ENCODE measurements at places on chromosomes 5 and 9.

- no peak for DNase-seq
Measured at GRCh38 chr5:23385036-23385435, 122.4 kb upstream of the PRDM9 start.

GRCh38 chr5:40681363-40682153 is 1.8 kb downstream of the PTGER4 start:
- peak; percentile 20 for DNase-seq

DNA sequence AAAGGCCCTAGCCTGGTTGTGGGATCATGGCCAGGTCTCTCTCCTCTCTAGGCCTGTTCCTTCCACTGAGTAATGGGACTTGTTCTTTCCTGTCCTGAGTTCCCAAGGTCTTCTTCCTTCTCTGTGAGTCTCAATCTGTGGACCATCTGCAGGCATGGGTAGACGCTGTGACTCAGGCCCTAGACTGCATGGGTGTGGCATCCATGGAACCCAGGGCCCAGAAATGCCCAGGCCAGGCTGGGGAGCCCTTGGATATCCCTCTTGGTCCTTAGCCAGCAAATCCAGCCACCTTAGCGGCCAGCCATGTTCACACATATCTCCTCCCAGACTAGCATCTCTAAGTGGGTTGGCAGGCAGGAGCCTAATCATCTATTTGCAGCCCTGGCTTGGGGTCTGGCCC is 2.3 kb upstream of the ACSL6 start:
- DNase-seq: no peak

DNA sequence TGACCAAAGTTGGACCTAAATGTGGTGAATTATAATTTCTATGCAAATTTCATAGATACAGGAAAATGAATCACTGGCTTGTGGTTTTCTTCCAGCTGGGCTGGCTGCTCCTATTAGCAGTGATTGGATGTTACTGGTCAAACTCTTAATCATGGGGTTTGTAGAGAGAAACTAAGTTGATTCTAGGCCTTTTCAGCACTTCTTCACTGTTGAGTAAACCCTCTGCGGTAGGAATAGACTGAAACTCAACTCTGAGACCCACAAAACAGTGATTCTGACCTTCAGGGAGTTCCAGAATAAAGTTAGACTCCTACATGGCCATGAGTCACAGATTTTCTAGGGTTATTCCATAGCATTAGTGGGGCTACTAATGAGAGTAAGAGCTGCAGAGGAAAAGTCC is 47.9 kb upstream of the FKTN start:
- DNase-seq: peak; percentile 76

GRCh38 chr9:122946461-122947005 is 5.7 kb downstream of the RABGAP1 start:
- no peak for DNase-seq

DNA sequence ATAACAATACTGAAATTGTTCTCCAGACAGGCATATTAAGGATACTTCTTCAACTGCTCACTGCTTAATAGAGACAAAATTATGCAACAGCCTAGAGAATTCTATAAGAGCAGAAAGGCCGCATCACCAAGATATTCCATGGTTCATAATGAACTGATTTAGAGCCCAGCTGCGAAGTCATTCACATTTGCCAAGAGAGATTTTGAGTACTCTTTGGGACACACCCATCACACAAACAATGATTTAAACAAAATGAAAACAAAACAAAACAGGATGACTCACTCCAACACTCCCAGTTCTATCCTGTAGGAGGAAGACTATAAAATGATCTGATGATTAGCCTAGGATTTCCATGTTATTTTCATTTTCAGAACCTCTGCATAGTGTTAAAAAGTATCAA is 145.7 kb upstream of the GNA14 start:
- DNase-seq: peak; percentile 35

DNA sequence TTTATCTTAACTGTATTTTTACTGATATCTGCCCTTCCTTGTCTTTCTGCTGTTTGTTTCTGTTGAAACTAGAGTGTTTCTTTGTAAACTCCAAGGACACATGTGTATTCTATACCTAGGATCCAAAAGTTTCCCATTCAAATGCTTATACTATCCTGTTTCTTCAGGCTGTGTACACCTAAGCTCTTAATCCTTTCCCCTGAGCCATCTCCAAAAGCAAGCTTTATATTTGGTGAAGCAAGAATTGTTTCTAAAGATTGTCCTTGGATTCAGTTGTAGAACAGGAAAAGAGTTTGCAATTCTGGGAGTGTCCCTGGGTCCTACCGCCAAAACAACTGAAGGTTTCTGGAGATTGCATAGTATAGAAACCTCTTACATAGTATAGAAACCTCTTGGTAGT is 65.9 kb downstream of the CWC27 start:
- DNase-seq: no peak

DNA sequence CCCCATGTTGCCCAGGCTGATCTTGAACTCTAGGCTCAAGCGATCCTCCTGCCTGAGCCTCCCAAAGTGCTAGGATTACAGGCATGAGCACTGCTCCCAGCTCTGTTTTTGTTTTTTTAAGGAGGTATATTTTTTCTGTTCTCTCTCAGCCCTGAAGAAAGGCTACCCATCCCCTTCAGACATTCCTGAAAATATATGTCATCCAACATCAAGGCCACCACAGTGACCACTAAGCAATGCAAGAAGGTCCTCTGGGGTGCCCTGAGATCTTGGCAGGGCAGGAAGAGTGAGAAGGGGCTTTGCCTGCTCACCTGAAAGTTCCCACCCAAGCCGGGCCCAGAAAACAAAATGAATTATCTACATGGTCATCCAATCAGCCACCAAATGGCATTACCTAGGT is 47.8 kb upstream of the IL17B start:
- no peak for DNase-seq

DNA sequence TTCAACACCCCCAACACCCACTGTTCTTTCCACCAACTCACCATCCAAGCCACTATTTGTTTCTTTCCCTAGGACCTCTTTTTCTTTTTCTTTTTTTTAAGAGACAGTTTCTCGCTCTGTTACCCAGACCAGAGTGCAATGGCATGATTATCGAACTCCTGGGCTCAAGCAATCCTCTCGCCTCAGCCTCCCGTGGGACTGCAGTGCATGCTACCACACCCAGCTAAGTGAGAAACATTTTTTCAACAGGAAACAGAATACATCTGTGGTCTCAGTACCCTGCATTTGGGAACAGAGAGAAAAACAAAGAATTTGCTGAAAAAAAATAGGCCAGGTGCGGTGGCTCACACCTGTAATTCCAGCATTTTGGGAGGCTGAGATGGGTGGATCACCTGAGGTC is 24.6 kb downstream of the B4GALT1 start:
- DNase-seq: no peak

GRCh38 chr5:80237243-80237642 is 18.6 kb downstream of the SERINC5 start:
- DNase-seq: no peak

DNA sequence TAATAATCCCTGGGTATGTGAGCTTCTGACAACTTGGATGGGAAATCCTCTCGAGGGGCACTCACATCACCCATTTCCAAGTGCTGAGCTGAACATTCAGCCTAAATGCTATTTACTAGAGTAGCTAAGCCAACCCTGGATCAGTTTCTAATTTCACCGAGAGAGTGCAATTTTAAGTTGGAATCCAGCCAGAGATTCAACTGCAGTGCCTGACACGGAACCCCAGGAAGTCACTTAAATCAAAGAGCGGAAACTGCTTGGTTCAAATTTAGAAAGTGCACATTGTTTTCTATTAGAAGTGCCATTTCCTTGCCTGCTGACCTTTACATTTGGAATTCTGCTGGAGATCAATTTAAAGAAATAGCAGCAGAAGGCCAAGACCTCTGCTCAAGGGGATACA is 8.8 kb downstream of the SPRY4 start:
- DNase-seq: no peak

DNA sequence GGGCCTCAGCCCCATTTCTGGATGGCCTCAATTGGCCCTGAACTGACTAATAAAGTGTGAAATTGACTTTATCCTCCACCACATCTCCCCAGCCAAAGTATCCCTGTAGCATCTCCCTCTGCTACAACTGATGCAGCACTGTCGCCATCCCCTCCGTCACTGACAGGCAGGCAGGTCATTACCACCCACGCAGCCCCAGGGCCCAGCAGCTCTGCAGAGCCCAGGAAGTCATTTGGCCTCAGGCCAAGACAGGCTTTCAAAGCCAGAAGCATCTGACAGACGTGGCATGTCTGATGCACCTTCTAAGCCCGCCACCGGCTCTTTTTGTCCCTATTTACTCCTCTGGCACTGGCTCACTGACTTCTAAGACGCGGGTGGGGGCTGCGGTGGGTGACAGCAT is 65.3 kb downstream of the ARHGEF37 start:
- no peak for DNase-seq

GRCh38 chr9:28121366-28121765 is 548.1 kb upstream of the C9orf72 start:
- DNase-seq: no peak

GRCh38 chr5:1672396-1672795 is 127.2 kb downstream of the MRPL36 start:
- DNase-seq: no peak

GRCh38 chr5:34034534-34035327 is 8.3 kb downstream of the C1QTNF3 start:
- DNase-seq: no peak

GRCh38 chr5:177320879-177321278 is 9.2 kb upstream of the MXD3 start:
- DNase-seq: no peak

- no peak for DNase-seq
Measured at GRCh38 chr9:90251316-90251715, 391.3 kb downstream of the DIRAS2 start.

DNA sequence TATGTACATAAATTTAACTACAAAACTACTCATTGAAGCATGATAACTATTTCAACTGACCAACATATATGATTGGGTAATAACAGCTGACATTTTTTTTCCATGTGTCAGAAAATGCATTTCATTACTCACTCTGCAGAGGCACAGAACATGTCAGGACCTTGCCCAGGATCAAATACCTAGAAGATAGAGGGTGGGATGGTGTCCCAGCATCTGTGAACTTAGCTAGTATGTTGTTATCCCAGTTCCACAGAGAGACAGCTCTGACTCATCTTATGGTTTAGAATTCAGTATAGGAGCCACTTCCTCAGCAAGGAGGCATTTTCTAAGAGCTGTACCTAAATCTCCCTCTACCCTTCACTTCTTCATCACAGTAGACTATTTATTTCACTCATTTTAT is 1198.6 kb upstream of the ACO1 start:
- DNase-seq: no peak

DNA sequence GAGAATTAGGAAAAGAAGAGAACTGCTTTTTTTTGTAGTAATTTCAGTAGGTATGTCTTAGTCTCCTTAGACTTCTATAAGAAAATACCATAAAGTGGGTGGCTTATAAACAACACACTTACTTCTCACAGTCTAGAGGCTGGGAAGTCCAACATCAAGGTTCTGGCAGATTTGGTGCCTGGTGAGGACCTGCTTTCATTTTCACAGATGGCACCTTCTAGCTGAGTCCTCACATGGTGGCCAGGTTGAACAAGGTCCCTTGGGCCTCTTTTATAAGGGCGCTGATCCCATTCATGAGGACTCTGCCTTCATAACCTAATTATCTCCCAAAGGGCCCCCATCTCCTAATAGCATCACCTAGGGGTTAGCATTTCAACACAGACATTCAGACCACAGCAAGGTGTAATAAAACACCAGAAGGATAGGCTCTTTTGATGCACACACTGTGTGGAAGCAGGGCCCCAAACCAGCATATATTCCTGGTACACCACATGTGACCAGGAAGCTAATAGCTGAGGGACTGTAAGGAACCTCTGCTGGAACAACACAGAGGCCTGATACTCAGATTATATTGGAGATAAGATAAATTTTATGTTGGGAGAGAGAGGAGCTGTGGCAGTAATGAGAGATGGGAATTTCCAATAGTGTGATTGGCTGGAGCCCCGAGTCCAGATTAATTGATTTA is 384.9 kb downstream of the RAB3C start:
- DNase-seq: no peak
